ENCODE measurements at places on chromosomes 4 and X.

- DNase-seq = no peak
Measured at GRCh38 chrX:68574240-68574639, 73.2 kb upstream of the STARD8 start.

GRCh38 chr4:19544446-19545125 lies 707.1 kb upstream of the SLIT2 start:
- no peak for DNase-seq

DNA sequence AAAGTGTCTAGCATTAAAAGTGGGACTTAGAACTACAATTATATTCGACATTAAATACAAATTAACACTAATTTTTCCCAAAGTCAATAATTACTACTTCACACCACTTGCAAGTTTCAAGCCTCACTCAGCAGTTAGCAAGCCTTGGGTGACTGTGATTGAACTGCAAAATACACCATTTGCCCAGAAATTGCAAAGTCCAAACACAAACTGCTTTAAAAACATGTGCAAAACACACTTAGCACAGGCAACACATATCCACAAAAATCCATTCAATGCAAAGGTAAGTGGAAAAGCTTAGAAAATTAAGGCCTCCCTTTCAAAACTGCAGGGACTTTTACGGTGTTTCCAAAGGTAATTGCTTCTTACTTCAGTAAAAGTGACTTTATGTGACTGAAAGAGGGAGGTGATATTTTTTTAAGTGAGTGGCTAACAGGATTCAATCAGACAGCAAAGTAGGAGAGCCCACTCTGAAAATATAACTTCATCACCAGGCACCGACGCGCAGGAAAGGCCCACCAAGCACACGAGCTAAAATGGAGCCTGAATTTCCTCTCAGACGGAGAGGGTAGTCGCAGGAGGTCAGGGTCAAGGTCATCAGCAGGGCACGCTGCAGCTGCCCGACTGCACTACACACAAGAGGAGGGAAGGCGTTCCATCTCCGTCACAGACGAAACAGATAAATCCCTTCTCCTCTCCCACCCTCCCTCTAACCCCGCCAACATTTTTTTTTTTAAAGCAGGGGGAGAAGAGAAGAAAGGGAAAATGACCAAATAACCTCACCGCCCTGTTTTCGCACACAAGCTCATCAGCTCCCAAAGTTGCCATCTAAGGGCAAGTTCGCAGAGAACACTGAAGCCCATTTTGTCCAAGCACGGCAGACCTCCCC lies 3.1 kb downstream of the ZNF827 start:
- no peak for DNase-seq

DNA sequence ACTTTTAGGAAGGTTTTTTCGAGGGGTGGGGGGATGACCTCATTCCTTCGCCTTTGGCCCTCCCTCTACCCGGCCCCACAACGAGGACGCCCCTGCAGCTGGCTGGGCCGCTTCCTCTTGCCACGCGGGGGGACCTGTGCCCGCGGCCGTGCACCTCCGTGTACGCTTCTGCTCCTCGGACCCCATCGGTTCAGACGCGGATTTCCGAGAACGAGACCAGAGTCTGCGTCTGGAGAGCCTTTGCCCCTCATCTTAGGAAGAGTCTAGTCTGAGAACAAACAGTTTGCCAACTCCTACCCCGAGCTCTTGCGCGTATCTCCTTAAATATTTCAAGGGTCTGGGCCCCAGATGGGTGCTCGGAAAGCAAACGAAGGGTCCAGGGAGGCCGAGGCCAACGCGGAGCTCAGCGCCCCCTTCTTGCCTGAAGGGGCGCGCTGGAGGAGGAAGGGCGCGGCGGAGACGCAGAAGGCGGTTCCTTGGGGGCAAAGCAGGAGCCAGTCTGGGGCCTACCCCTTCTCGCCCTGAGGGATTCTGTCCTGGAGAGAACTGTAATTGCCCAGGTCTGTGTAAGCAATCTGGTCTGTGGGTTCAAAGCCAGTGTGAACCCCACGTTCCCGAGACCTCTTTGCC lies 3.9 kb upstream of the SFRP2 start:
- DNase-seq = no peak

DNA sequence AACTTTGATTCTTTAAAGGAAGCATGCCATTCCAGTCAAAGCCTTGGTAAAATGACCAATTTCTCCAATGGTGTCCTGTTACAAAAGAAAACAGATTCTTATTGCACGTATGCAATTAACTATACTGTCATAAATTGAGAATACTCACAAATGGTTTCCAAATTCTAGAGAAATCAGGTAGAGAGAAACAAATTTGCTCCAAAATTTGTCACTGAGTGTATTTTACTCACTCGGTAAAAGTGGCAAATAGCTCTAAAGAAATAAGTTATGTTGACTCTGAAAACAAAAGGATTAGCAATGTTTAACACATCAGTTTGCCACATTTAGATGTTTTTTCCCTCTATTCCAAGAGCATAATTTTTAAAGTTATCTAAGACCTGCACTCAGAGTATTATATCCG lies 133.1 kb downstream of the DMD start:
- DNase-seq = no peak

DNA sequence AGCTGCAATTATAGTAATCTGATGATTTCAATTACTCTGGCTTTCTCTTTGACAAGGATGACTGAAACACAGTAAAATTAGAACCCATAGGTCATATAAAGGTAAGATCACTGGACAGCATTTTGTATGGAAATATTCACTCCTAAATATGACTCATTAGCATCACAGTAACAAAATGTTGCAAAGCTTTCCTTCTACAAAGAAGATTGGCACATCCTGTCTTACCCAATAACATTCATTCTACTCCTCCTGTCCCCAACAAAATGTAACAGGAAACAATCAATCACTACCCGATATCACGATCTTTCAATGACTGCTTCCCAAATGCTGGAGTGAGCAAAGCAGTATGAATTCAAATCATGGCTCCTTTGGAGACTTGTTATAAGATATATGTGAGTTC lies 95.3 kb downstream of the FANCB start:
- DNase-seq = no peak

GRCh38 chrX:77167993-77168392 lies 279.2 kb upstream of the FGF16 start:
- no peak for DNase-seq

DNA sequence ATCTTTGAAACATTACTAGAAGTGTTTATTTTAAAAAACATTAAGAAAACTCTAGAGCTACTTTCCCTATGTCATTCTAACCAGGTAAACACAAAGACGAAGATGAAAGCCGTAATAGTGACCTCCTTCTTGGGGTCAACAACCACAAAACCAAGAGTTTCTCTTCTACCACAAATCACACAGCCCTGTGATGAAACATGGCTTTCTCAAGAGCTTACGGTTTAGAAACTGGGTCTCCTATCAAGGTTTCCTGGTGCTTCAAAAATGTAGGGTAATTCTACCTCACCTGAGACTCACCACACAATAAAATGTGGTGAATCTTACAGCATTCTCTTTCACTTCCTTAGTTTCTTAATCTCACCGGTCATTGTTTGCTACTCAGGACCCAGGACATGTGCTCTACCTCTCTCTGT lies 50.9 kb downstream of the CORIN start:
- DNase-seq = no peak

DNA sequence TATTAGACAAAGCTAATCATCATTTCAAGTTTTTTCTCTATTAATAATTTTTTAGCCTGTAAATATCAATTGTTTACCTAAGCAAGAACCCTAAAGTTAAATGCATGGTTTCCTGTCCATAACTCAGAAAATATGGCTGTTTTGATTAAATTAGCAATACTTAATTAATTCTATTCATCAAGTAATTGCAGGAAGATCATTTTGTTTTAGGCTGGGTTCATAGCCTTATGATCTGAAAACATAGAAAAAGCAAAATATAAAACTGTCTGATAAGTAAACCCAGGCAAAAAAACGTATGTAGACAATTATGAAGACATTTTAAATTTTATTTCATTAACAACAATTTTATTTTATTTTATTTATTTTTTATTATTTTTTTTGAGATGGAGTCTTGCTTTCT lies 219.1 kb downstream of the EVC2 start:
- no peak for DNase-seq

DNA sequence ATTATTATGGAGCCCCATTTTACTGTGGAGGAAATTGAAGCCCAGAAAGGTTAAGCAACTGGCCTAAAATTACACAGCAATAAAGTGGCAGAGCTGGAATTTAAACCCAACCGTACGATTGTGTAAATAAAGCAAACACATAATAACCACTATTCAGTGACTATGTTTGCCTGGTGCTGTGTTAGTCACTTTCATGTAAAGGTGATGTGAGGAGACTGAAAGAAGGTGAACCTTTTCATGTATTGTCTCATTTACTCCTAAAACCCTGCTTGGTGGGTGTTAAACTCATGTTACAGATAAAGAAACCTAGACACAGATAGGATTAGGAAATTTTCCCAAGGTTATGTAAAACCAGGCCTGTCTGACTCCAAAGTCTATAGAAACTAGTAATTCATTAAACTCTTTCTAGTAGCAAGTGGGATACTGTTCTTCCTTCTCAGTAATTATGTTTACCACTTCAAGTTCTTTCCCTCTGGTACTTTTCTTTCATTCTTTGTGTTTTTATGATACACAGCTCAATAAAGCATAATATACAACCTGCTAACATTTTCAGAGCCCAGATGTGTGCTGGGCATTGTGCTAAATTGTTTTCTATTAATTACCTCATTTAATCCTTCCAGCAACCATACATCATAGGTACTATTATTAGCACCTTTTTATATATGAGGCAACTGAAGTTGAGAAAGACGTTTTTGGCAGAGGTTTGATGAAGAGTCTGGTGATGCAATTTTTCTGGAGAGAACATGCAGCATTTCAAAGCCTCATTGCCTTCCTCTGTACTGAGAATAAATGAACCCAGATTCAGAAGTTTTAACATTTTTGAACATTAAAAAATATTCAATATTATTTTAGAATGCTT lies 202.7 kb downstream of the SPRY1 start:
- DNase-seq = no peak

DNA sequence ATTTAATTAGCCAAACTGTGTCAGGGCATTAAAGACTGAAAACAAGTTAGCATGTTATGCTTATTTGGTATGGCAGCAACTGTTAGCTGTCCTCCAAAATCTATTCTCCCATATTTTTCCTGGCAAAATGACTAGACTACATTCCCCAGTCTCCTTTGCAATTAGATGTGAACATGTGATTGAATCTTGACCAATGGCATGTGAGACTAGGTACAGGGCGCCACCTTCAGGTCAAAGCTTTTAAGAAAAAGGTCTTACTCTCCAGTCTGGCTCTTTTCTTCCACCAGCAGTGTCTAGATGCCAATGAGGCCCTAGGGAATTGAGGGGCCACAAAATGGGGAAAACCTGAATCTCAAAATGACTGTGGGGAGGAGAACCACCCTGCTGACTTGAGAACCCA lies 408.2 kb downstream of the SMARCA1 start:
- no peak for DNase-seq

DNA sequence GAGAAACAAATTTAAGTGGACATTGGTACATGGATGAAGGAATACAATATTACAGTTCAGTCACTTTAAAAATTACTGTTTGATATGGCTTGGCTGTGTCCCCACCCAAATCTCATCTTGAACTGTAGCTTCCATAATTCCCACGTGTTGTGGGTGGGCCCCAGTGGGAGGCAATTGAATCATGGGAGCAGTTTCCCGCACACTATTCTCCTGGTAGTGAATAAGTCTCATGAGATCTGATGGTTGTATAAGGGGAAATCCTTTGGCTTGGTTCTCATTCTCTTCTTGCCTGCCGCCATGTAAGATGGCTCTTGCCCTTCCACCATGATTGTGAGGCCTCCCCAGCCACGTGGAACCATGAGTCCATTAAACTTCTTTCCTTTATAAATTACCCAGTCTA lies 804.2 kb upstream of the FRG1 start:
- DNase-seq = no peak

DNA sequence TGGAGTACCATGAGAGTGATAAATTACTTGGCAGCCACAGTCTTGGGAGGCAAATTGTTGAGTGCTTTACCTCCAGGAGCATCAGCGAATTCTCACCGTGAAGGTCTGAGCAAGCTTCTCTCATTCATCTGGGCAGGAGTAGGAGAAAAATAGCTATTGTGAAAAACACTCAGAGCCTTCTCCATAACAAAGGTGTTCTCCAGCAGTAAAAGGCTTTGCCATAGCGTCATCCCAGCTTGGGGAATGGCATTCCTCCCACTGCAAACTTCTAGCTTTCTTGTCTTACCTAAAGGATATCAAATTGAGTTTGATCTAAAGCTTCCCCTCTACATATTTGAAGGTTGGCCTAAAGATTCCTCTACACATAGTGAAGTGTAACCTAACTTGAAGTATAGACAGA lies 29.8 kb upstream of the MAGEA11 start:
- no peak for DNase-seq

GRCh38 chr4:26197018-26197779 lies 123.6 kb upstream of the RBPJ start:
- no peak for DNase-seq

DNA sequence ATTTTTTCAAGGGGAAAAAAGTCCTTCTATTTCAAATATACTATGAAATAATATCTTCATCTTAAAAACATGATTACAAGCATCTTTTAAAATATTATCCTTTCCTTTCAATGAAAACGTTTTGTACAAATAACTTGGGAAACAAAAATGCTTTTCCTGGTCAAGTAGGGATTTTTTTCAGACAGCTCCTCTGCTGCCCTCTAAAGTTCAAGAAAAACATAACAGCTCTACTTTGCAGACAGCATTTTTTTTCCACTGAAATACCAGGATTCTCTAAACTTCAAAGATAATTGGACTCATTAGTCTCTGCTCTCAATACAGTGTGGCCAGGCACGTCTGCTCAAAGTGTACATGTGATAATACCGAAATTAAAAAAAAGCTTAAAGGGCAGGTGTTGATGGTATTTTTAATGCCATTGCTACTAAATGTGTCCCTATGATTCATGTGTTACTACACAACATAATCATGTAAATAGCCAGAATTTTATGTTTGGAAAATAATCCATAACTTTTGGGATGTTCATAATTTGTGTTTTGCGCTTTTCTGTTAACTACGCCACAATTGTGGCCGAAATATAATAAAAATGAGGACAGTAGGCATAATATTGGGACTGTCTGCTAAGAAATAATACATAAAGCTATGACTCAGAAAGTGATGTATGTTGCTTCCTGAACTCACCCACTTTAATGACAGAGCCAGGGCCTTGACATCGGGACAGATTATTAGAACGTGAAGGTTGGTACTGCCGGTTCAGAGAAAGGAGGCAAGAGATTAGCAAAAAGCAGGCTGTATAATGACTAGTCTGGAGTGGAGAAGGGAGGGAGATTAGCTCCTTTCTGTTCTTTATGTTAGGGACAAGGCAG lies 478.9 kb downstream of the KCNIP4 start:
- no peak for DNase-seq

- DNase-seq = no peak
Measured at GRCh38 chr4:106852426-106852825, 183.7 kb downstream of the DKK2 start.

DNA sequence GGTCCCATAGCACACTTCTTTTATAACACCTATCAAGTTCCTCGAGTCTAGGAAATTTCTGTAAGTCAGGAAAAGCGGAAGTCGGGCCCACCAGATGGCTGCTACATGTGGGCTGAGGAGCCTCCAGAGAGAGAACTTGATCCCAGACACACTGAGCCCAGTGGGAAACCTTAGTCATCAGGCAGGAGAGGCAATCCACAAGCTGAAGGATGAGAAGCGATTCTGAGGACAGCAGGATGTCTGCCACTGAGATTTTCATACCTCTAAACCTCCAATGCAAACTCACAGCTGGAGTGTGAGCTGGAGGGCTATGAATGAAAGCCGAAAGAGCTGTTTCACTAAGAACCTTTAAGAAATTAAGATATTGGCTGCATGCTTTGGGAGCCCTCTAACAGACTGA lies 52.6 kb upstream of the PDHA1 start:
- DNase-seq = no peak

All from cortex of kidney (tissue), 1 donor.